ENCODE measurements at places on chromosomes 7 and 10. TPM values are rescaled to one million over a fixed set of nuclear protein-coding genes. Genes with fewer than 3 reads are reported as not detected.

- no peaks in the 10 kb centered on the region for H3K27me3 ChIP-seq
- H3K4me1 ChIP-seq, result no peaks in the 10 kb centered on the region
- H3K27ac ChIP-seq, result no peak overlapping the region
- no peak for DNase-seq
These were observed 46.3 kb downstream of the MRPL32 start for GRCh38 chr7:42978496-42978895.

DNA sequence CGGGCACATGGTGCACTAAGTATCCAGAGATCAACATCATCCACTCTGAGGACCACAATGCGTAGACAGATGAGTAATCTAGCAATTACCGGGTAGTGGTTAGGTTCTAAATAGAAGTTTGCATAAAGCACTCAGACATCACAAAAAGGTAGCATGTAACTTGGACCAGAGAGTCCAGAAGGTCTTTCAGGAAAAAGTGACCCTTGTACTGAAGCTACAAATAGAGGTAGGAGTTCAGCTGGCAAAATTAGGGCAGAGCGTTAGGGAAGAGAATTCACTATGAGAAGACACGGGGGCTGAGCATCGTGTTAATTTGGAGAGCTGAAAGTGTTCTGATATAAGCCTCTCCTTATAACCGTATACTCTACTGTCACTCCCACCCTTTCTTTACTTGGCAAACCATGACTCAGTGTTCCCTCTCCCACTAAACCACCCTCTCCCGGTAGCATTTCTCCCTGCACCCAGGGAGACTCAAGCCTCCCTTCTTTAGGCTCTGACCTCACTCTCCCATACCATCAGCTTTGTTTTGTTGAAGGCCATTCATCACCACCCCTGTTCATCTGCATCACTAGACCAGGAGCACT lies 222.2 kb upstream of the FZD1 start:
- no peak overlapping the region for H3K27ac ChIP-seq
- H3K4me1 ChIP-seq, result peaks cover 5% of the 10 kb centered on the region
- H3K36me3 ChIP-seq, result no peaks in the 10 kb centered on the region

Gene PAOX
- 9.6 TPM for total RNA-seq

DNA sequence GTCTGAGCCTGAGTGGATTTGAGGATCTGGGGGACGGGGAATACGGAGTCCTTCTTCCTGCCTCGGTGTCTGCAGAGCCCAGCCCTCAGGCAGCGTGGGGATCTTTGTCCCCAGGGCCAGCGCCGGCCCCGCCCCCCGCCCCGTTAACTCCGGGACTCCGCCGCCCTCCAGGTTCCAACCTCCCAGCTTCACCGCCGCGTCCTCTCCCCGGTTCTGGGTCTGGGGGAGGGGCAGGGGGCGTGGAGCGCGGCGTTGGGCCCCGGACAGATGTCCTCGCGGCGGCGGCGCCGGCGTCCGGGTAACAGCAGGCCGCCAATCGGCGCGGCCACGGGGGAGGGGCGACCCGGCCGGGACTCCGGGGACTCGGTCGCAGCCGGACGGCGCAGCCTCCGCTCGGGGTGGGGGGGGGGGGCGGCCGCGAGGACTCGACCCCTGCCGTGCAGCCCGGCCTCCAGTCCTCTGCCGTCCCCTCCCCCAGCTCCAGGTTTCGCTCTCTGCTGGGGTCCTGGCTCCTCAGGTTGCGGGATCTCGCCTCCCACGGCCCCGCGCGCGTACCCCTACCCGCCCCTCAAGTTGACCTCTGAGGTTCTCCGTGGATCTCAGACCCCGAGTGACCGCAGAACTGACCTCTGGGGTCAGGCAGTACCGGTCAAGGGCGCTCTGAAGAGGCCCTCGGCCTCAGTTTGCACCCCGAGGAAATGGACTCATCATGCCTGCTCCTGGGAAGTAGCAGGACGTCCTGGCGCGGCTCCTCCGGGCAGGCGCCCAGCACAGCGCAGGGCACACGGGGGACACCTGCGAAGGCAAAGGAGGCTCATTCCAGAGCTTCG lies 2.3 kb upstream of the ELFN1 start:
- peaks cover 29% of the 10 kb centered on the region for H3K27me3 ChIP-seq
- no peaks in the 10 kb centered on the region for H3K36me3 ChIP-seq
- H3K27ac ChIP-seq, result no peak overlapping the region
- peak; percentile 1 for DNase-seq
- H3K4me3 ChIP-seq, result no peak overlapping the region

DNA sequence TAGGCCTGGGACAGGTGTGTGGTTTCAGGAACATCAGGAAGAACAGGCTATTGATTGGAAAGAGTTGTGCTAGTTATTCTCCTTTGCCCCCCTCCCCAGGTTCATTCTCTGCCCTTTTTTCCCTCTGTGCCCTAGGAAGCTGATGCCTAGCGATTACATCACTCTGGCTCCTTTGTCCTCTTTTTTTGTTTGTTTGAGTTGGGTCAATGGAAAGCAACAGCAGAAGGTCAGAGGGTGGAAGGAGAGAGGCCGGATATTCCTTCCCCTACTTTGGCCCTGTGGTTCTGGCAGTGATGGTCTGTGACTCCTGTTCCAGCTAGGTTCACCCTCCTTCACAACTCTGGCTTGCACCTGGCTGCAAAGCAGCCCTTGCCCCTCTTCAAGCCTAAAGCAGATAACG lies 18.9 kb downstream of the LOXL4 start:
- H3K36me3 ChIP-seq, result no peaks in the 10 kb centered on the region
- H3K4me1 ChIP-seq, result no peaks in the 10 kb centered on the region
- no peak for DNase-seq
- no peak overlapping the region for H3K27ac ChIP-seq
- H3K27me3 ChIP-seq, result no peaks in the 10 kb centered on the region

Gene STEAP1B
- 1.3 TPM for total RNA-seq

Gene SNX8
- 5.3 TPM for total RNA-seq

GRCh38 chr7:41964183-41964753 lies 261.4 kb upstream of the INHBA start:
- H3K27ac ChIP-seq, result no peak overlapping the region
- H3K36me3 ChIP-seq, result no peaks in the 10 kb centered on the region
- no peaks in the 10 kb centered on the region for H3K27me3 ChIP-seq
- no peak overlapping the region for H3K4me3 ChIP-seq

DNA sequence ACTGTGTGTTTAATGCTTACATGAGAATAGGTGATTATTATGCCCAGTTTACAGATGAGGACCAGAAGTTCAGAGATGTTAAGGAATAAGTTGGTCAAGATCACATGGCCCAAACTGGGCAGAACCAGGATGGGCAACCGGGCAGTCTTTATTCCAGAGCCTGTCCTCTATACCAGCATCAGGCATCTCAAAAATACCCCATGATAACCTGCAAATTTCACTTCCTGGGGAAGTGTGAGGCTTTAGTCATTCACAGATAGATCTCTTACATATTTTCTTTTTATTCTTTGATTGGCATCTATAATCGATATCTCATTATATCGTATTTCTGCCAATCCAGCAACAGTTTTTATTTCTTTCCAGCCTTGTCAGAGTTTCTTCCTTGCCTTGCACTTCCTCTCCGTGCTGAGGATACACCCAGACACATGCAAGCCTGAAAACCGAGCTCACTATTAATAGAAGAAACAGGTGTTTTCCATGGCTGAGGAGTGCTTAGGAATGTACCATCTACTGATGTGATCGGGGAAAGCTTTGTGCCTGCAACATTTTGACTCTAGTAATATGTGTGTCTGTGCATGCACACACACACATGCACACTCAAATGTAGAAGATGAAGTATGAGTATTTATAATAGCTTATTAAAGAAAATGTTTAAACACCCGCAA lies 82.4 kb downstream of the CREM start:
- no peaks in the 10 kb centered on the region for H3K36me3 ChIP-seq
- H3K4me3 ChIP-seq, result no peak overlapping the region
- H3K27ac ChIP-seq, result no peak overlapping the region
- no peaks in the 10 kb centered on the region for H3K4me1 ChIP-seq

Gene OR2A42
- not detected for total RNA-seq

Gene FAM107B
- total RNA-seq, result 19.4 TPM

- H3K27ac ChIP-seq, result no peak overlapping the region
- H3K4me3 ChIP-seq, result no peak overlapping the region
- no peaks in the 10 kb centered on the region for H3K36me3 ChIP-seq
- no peaks in the 10 kb centered on the region for H3K4me1 ChIP-seq
These were observed 165.6 kb downstream of the TPK1 start for GRCh38 chr7:144670218-144670617.

GRCh38 chr10:86301971-86302370 lies 64.6 kb downstream of the GRID1 start:
- DNase-seq, result no peak
- no peak overlapping the region for H3K4me3 ChIP-seq
- H3K27ac ChIP-seq, result no peak overlapping the region
- H3K36me3 ChIP-seq, result no peaks in the 10 kb centered on the region

Gene MRPS24
- 81.7 TPM for total RNA-seq

Gene CDK1
- not detected for total RNA-seq

- DNase-seq, result no peak
- H3K4me1 ChIP-seq, result no peaks in the 10 kb centered on the region
- no peaks in the 10 kb centered on the region for H3K36me3 ChIP-seq
- no peaks in the 10 kb centered on the region for H3K27me3 ChIP-seq
- no peak overlapping the region for H3K27ac ChIP-seq
These were observed 215.3 kb downstream of the KIF20B start for GRCh38 chr10:89916468-89917215.

GRCh38 chr7:155461631-155462030 lies 3.7 kb downstream of the EN2 start:
- no peak for DNase-seq
- peaks cover 60% of the 10 kb centered on the region for H3K27me3 ChIP-seq
- H3K4me1 ChIP-seq, result peaks cover 30% of the 10 kb centered on the region
- H3K27ac ChIP-seq, result no peak overlapping the region

- H3K4me1 ChIP-seq, result no peaks in the 10 kb centered on the region
- no peak overlapping the region for H3K4me3 ChIP-seq
- DNase-seq, result no peak
- H3K27me3 ChIP-seq, result no peaks in the 10 kb centered on the region
- H3K36me3 ChIP-seq, result no peaks in the 10 kb centered on the region
These were observed 490.9 kb downstream of the REEP3 start for GRCh38 chr10:64011912-64012714.

DNA sequence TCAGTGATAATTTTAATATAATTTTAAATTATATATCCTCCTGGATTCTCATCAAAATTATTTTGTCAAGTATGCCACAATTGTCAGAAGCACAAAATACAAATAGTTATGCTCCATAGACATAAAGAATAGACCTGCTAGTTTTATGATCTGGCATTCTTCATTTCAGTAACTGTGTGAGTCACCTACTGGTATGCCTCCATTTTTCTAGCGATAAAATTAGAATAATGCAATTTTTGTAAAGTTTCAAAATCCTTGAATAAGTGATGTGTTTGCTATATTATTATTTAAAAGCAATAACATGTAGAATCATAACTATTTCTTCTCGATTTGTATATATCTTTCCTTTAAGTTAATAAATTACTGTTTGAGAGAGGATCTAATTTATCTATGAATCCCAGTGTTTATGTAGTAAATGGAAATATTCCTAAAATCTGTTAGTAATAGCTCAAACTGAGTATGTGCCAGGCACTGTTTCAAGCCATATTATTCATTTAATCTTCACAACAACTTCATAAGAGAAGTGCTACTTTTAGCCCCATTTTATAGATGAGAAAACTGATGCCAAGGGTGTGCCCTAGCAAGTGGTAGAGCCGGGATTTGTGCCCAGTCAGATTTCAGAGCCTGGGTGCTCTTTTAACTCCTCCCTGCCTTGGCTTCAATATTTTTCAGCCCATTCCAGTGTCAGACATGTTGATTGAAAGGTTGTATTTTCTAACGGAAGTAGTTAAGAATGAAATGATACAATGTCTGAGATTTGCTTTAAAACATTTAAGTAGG lies 38.4 kb downstream of the NET1 start:
- H3K4me1 ChIP-seq, result peaks cover 19% of the 10 kb centered on the region
- DNase-seq, result no peak
- no peaks in the 10 kb centered on the region for H3K27me3 ChIP-seq
- no peak overlapping the region for H3K4me3 ChIP-seq

DNA sequence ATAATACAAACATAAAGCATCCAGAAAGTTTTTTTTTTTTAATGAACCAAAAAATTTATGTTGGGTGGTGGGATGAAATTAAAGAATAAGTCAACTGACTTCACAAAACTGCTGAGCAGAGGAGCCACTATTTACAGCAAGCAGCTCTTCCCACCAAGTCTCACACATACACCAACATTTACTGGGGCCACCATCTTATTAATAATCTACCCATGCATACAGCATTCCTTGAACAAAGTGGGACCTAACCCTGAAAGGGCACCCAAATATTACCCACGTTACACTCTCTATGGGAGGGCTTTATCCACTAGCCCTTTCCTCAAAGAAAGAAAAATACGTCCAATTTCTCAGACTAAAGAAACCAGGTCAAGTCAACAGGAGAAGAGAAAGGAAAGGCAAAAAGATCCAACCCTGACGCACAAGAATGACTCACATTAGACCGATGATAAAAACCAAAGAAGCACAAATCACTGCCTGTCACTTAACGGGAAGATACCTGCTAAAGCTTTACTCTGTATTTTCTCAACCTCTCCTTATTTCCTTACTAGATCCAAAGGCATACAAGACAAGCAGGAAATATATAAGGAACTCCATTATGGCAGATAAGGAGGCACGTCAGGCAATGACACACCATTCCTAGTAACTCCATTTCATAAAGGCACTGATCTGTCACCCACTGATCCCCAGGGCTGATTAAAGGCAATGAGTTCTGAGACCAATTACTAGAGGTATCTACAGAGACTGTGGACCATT lies 141.8 kb upstream of the ASAH2 start:
- no peaks in the 10 kb centered on the region for H3K36me3 ChIP-seq
- H3K27me3 ChIP-seq, result no peaks in the 10 kb centered on the region
- no peak overlapping the region for H3K4me3 ChIP-seq
- DNase-seq, result no peak
- no peak overlapping the region for H3K27ac ChIP-seq
- peaks cover 37% of the 10 kb centered on the region for H3K4me1 ChIP-seq

DNA sequence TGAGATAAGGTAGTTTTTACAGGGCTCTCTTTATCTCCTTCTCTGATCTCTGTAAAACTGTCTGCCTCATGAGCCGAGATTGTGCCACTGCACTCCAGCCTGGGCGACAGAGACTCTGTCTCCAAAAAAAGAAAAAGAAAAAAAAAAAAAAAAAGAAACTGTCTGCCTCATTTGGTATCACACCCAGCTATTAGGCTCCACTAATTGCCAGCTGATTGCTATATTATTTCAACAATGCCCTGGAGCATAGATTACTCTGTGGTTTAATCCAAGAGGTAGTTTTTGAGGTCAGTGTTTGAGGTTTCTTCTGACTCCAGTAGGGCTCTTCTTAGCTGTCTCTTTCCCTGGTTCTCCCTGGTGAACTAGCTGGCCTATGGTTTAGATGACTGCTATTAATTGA lies 268.1 kb upstream of the PLPP4 start:
- H3K36me3 ChIP-seq, result no peaks in the 10 kb centered on the region
- no peaks in the 10 kb centered on the region for H3K4me1 ChIP-seq
- H3K27ac ChIP-seq, result no peak overlapping the region
- DNase-seq, result no peak
- H3K27me3 ChIP-seq, result no peaks in the 10 kb centered on the region
- no peak overlapping the region for H3K4me3 ChIP-seq

GRCh38 chr7:151488096-151488495 lies 31.6 kb downstream of the RHEB start:
- peaks cover 45% of the 10 kb centered on the region for H3K4me1 ChIP-seq
- no peaks in the 10 kb centered on the region for H3K27me3 ChIP-seq
- no peak overlapping the region for H3K4me3 ChIP-seq
- no peak overlapping the region for H3K27ac ChIP-seq

Gene DOCK1
- total RNA-seq, result 44.1 TPM

Gene TBXAS1
- total RNA-seq, result 3.6 TPM

GRCh38 chr7:94354953-94355352 lies 39.7 kb upstream of the COL1A2 start:
- no peaks in the 10 kb centered on the region for H3K36me3 ChIP-seq
- H3K4me3 ChIP-seq, result no peak overlapping the region
- no peaks in the 10 kb centered on the region for H3K27me3 ChIP-seq
- H3K27ac ChIP-seq, result no peak overlapping the region
- H3K4me1 ChIP-seq, result no peaks in the 10 kb centered on the region
